Stimulated activated CD8-positive, alpha-beta memory T cell treated with anti-CD3 and anti-CD28 coated beads, Interleukin-4, amount 100 ng/mL, for 1 hour (primary cell): ENCODE measurements at places on chromosomes 7 and 10.

- DNase-seq, result no peak
Measured at GRCh38 chr10:112842832-112843360, 107.2 kb upstream of the TCF7L2 start.

- DNase-seq, result no peak
Measured at GRCh38 chr7:84231157-84231556, 36.6 kb upstream of the SEMA3A start.

GRCh38 chr10:95496246-95496911 is 64.8 kb downstream of the SORBS1 start:
- DNase-seq, result no peak

- no peak for DNase-seq
Measured at GRCh38 chr10:10630281-10630680, 387.4 kb upstream of the CELF2 start.

DNA sequence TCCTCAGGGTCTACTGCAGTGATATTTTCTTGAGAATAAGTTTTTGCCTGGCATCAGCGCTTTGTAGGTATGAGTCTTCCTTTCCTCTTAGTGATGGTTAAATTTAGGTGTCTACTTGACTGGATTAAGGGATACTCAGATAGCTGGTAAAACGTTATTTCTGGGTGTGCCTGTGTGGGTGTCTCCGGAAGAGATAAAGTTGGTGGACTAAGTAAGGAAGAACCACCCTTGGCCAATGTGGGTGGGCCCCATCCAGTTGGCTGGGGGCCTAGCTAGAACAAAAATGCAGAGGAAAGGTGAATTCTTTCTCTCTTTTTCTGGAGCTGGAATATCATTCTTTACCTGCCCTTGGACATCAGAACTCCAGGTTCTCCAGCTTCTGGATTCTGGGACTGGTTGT is 138.8 kb downstream of the ADCYAP1R1 start:
- no peak for DNase-seq

DNA sequence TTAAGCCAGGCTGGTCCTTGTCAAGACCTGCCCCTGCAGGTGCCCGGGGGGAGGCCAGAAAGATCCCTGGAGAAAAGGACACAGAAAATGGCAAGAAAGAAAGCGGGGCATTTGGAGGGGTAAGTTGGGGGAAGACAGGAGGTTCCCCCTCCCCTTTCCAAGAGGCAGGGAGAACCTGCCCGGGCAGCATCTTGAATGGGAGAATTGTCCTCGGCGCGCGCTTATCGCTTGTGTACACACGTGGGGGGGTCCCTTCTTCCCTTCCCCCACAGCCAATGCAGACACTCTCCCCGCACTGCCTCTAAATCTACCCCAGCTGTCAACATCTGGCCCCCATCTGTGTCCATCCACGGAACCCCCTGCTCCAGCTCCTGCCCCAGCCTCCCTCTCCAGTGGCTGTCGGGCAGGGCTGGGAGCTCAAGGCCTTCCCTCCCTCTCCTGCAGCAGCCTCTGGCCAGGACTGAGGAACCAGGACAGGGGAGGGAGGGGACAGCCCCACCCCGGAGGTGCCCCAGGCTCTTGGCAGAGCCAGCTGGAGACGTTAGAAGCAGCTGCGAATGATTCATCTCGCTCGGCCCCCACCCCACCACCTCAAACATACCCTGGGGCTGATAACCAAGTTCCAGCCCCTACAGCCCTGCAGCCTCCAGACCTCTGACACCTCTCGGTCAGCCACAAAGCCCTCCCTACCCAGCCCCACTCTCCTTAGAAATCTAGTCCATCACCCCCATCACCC is 25.3 kb downstream of the EPHB4 start:
- no peak for DNase-seq

DNA sequence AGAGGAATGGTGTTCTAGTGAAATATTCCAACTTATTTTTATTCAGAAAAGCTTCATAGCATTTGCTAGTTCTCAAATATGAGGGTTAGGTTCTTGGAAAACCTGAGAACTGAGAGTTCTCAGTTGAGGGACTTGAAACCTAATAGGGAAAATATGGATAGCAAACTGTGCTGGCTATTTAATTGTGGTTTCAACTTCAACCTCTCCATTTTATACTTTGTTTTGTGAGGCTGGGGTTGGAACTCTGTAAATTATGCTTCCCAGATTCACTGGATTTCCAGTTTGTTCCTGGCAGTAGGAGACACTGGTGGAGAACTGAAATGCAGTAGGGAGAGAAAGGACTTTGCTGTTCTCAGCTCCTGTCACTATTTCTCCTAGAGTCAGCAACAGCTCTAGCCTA is 52.7 kb downstream of the CDK14 start:
- DNase-seq, result no peak

DNA sequence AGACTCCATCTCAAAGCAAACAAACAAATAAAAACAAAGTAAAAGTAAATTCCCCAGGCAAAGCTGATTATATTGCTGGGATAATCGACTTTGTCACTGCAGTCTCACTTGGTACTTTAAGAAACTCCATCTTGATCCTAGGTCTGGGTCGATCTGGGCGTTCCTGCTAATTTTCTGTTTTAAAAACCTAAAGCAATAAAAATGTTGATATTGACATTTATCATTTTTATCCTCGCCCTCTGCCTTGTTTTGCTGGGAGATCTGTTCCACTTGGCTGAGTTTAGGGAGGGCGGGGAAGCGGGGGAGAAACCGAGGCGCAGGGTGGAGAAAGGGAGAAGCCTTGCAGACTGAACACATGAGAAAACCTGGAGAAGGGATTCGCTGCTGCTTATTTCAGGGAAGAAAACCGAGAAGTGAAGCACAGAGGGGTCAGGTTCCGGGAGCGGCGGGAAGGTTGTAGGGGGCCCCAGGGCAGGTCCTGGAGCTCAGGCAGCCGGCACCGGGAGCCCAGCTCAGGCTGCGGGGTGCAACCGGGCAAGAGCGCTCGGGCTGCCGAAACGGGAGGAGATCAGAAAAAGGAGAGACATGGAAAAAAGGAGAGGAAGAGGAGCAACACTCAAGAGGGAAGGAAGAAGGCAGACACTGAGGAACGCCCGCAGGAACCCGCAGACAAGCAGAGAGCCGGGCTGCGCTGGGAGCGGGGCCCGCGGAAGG is 27.3 kb upstream of the KMT2C start:
- no peak for DNase-seq

GRCh38 chr10:69438536-69439349 is 12.5 kb upstream of the TSPAN15 start:
- DNase-seq, result no peak

- DNase-seq, result no peak
Measured at GRCh38 chr10:101080933-101081931, 19.4 kb downstream of the KAZALD1 start.

DNA sequence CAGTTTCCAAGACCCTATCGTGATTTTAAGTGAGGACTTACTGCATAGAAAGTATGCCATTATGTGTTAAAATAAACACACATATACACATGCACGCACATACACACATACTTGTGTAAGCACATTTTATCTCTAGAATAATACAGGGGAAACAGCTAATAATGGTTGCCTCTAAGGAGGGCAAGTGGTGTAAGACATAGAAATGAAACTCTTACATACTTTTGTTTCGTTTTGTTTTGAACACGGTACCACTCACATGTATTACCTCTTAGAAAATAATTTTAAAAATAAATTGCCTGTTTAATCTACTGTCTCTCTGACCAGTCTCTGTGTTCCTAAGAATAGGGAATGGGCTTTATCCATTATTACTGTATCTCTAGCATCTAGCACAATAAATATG is 49.2 kb downstream of the HERPUD2 start:
- DNase-seq, result no peak

GRCh38 chr7:16409777-16410176 is 11.6 kb downstream of the CRPPA start:
- no peak for DNase-seq

- DNase-seq, result no peak
Measured at GRCh38 chr10:7015457-7015856, 395.4 kb downstream of the SFMBT2 start.

DNA sequence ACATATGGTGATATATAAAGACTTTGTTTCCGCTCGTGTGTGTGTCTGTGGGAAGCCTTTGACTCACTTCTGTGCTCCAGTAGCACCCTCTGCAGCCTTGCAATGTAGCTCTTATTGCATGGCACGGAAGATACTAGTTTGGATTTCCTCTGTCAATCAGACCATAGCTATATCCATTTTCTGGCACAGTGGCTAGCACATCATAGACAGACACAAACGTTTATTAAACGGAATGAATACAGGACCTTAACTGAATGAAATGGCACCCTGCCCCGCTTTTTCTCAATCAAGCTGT is 124.0 kb upstream of the PTPN20 start:
- DNase-seq, result no peak

GRCh38 chr7:26625286-26625685 is 239.1 kb downstream of the SKAP2 start:
- no peak for DNase-seq

- DNase-seq, result no peak
Measured at GRCh38 chr7:2019711-2020511, 212.8 kb downstream of the MAD1L1 start.

GRCh38 chr10:109823196-109823595 is 100.1 kb downstream of the XPNPEP1 start:
- no peak for DNase-seq

- no peak for DNase-seq
Measured at GRCh38 chr7:148173369-148173768, 417.2 kb upstream of the C7orf33 start.

- DNase-seq, result no peak
Measured at GRCh38 chr7:80929619-80930018, 10.8 kb upstream of the SEMA3C start.

GRCh38 chr10:91495402-91495801 is 85.3 kb downstream of the HECTD2 start:
- DNase-seq, result no peak

DNA sequence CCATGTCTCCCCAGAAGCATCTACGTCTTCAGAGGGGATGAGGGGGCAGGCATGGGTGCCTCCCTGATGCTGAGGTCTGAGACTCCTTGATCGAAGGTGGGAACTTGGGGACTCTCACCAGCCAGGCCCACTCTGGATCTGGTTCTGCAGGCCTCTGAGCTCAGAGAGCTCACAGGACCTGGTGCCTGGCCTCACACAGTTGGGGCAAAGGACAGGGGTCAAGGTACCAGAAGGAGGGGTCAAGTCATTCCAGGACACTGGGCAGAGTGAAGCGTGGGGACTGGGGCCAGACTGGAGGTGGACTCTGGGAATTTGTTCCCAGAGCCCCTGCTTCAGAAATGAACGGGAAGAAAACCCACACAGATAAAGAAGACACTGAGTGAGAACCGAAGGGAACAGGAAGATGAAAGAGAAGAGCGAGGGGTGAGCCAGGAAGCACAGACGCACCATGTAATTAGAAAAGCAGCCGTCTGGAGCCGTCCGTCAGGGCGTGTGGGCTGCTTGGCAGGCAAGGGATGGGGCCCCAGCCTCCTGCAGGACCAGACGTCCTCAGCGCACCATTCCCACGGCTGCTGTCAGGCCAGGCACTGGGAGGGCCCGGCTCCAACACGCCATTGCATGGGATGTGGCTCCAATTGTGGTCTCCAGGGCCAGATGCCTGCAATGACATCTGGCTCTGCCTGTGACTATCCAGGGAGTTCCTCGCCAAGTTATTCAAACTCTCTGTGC is 47.7 kb downstream of the ZCCHC24 start:
- DNase-seq, result no peak

DNA sequence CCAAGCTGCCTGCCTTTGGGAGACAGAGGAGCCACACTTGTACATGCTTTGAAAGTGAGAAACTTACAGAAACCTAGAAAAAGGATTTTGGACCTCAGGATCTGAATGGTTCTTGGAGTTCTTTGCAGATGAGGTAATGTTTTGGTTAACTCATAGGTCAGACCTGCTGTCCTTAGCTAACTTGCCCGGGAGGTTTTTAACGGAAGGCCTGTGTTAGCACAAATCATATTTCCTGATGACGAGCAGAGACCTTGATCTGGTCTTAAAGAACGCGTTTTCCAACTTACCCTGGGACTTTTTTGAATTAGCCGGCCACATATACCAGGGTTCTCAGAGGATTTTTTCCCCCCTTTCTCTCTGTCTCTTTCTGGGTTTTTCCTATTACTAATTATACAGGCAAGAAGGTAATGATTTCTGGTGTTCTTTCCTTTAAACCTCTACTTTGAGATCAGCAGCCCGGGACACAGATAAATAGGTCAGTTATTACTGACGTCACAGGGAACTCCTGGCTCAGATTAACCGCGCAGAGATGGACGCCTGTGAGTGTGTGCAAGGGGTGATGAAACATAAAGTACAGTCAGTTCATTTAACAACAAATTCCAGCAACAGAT is 101.7 kb upstream of the KLF6 start:
- DNase-seq, result no peak

GRCh38 chr10:88466786-88467185 is 116.3 kb downstream of the RNLS start:
- DNase-seq, result no peak

DNA sequence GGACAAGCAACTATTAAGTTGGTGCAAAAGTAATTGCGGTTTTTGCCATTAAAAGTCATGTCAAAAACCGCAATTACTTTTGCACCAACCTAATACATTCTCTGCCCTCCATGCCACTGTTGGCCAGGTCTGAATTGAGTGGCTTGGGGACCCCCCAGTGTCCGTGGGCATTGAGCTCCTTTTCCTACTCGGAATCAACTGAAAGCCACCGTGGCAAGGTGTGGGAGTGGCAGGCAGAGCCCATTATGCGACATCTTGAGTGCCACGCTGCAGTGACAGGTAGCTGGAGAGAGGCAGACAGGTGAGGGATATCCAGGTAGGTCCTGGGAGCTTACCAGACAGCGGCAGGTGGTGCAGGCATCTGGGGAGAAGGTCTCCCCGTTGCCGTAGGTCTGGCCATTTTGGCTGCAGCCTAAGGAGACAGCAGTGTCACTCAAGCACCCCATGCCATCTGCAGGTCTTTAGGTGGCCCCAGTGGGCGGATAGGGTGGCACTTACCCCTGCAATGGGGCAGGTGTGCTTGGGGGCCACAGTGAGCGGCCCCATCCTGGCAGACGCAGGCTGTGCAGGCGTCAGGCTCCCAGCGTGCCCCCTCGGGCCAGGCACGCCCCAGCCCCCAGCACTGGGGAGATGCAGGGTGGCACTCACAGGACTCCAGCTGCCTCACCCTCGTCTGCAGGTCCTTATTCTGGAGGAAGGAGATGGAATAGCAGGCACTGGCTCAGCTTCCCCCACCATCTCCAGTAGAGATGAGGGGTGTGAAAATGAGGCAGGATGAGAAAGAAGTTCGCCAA is 3.5 kb downstream of the KCP start:
- no peak for DNase-seq

- no peak for DNase-seq
Measured at GRCh38 chr7:36360244-36360643, 29.4 kb upstream of the ANLN start.

GRCh38 chr7:152479595-152479994 is 43.8 kb upstream of the KMT2C start:
- no peak for DNase-seq

GRCh38 chr7:156460858-156461627 is 179.5 kb upstream of the RNF32 start:
- DNase-seq, result no peak
